A549 (cell line): ENCODE measurements at places on chromosomes 7 and 10.

- DNase-seq, result no peak
These were observed 396.6 kb downstream of the PLXNA4 start for GRCh38 chr7:132179681-132180080.

GRCh38 chr10:96502561-96503282, 11.0 kb downstream of the TLL2 start:
- no peak for DNase-seq

DNA sequence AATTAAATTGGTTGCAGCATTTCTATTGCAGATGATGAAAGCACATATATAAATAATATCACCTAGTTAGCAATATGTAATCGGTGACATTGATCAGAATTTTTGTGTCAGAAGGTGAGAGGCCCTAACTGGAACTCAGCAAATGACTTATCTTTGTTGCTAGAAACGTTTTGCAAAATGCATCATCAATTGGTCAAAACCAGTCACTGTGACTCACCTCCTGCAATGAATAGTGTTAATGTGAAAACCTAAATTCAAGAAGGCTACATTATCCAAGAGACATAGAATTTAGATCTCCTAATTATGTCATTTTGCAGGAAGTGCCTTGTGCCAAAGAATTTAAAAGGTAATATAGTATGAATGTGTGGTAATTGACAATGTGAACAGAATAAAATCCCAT, 9.8 kb upstream of the PNLIPRP3 start:
- no peak for DNase-seq

GRCh38 chr7:4682621-4683042, 537 bp downstream of the FOXK1 start:
- peak; percentile 74 for DNase-seq

DNA sequence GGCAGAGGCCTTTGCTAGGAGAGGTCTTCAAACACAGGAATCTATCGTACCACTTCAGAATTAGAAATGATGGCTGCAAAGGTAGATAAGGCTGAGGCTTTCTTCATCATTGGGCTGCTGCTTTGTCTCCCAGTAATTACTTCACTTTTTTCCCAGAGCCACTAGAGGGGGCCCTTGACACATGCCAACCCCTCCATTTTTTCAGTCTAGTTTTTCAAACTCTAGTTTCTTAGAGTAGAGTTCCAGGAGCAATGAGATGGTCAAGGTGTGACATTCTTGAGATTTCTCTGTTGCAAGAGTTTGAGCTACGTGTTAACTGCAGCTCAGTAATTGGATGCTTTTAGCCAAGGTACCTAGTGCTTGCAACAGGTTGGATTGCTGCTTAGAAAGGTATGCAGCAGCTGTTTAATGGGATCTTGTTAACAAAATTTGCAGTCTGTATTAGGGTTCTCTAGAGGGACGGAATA, 33.8 kb upstream of the RBM20 start:
- peak; percentile 50 for DNase-seq

DNA sequence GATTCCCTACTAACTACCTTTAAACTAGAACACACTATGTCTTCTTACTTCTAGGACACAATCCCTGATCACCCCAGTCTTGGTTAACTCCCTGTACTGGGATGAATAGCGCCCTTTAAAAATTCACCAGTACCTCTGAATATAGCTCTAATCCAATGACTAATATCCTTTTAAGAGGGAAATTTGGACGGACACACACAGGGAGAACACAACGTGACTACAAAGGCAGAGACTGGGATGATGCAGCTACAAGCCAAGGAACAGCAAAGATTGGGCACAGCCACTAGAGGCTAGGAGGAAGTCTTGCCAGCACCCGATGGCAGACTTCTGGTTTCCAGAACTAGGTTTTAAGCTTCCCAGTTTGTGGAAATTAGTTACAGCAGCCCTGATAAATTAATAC, 81.4 kb downstream of the MALSU1 start:
- no peak for DNase-seq

- no peak for DNase-seq
These were observed 39.7 kb upstream of the ZNF518A start for GRCh38 chr10:96090463-96090800.

- DNase-seq, result no peak
These were observed 6.0 kb upstream of the CFAP46 start for GRCh38 chr10:132948351-132948750.

- DNase-seq, result no peak
These were observed 63.4 kb downstream of the CRPPA start for GRCh38 chr7:16357921-16358320.

DNA sequence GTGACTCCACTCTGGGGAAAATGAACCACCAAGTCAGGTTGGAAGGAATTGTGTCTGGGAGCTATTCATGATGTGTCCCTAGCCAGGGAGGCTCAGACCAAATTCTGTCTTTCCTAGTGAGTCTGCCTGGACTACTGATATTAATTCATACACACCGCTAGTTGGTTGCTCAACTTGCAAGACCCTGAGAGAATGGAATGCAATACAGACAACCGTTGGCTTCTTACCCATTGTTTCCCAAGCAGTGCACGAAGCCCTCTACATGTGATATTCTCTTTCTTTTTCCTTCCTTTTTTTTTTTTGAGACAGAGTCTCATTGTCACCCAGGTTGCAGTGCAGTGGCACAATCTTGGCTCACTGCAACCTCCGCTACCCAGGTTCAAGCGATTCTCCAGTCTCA, 19.4 kb upstream of the SRGN start:
- no peak for DNase-seq

DNA sequence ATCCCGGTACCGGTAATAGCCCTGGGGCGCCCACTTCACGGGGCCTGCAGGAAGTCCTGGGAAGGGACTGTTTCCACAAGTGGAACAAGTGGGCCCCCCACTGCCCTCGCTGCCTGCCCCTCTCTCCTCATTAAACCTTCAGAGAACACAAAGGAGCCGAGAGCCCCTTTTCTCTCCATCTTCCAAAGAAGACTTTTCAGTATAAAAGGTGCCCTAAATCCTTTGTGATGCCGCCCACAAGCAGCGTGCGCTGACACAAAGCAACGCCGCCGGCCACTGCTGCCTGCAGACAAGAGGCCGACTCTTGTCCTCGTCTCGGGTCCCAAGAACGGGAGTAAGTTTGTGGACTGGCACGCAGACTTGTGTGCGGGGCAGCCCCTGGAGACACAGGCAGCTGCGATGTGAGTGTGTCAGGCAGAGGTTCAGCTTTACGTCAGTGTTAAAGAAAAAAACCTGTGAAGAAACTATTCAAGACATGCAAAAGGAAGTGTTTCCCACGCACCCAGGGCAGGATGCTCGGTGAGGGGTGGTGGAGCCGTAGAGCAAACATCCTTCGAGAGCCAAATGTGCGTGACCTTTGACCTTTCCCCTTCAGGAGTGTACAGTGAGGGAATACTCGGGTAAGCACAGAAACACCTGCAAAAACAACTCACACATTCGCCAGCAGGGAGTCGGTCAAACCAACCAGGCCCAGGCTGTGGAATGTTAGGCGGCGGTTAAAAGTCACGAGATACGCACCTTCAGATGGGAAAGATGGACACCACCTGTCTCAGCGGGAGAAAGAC, 118.2 kb downstream of the VIPR2 start:
- no peak for DNase-seq

GRCh38 chr10:95499482-95499989, 61.6 kb downstream of the SORBS1 start:
- no peak for DNase-seq

DNA sequence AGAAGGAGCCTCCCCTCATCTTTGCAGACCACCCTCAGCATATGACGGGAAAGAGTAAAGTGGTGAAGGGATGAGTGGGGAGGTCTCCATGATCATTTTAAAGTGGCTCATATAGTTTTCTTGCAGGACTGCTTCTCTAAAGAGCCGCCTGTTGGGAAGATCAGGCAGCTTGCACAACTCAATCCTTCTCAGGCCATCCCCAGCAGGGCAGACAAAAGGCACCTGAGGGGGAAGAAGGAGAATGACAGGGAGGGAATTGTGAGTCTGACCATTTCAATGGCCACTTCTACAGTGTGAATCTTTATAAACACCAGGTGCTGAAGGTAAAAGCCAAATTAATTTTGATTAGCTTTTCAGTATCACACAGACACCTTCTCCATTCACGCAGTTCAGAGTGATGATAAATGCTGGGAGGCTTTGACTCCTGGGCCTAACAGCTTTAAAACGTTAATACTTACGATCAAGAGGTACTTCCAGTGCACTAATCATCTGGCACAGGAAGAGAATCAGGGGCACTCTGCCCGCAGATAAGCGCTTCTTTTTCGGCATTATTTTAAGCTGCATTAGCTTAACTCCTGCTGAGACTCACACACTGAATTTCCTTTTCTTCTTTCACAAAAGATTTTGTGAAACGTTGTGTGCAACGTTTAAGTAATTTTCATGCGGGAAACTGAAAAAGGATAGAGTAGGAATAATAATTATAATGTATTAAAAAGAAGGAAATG, 109.5 kb upstream of the LAMB4 start:
- DNase-seq, result no peak

- DNase-seq, result no peak
These were observed 99.8 kb upstream of the MACROH2A2 start for GRCh38 chr10:69952821-69953221.

DNA sequence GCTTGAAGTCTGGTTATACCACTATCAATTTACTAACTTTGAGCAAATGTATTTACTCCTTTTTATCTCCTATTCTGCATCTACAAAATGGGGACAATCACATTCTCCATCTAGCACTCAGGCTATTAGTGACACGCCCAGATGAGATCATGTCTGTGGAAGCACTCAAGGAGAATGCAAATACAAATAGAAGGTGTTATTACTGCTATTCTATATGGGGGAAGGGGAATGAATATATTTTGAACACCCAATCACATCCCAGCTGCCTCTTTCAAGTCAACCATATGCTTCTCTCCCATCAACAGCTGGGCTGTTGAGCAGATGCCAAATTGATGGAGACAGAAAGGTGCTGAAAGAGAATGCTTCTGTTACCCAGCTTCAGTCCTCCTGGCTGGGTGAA, 23.5 kb downstream of the SGMS1 start:
- no peak for DNase-seq

- no peak for DNase-seq
These were observed 206 bp downstream of the UPF2 start for GRCh38 chr10:12042409-12042796.

- DNase-seq, result no peak
These were observed 128.9 kb downstream of the DGKI start for GRCh38 chr7:137717811-137718271.

DNA sequence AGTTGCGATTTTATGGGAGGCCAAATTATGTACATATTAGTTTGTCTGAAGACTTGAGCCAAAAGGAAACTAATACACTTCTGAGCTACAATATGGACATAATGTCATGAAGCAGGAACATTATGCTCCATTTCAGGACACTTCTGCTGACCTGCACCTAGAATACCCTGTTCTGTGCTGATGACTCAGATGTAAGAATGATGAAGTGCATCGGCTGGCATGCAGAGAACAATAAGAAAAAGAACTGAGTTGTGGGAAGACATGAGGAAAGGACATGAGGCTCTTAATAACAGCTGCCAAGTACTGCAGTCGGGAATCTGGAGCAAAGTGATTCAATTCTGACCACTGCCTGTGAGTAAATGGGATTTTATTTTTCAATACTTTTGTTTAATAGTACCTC, 192.9 kb upstream of the VSTM2A start:
- DNase-seq, result no peak

DNA sequence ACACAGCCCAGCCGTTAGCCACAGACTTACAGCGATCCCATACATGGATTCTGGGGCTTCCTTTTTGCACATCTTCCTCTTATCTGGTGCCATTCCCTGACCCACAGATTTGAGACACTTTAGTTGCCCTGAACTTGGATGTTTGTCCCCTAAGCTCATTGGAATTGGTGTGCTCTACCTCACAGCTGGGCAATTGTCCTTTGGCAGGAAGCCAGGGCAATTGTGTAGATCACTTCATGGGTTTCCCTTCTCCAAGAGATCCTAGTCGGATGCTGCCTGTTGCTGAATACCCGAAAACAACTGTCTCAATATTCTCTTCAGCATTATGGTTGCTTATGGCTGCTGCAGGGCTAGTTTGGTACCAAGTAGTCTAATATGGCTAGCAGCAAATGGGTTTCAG, 470.7 kb upstream of the MKI67 start:
- DNase-seq, result no peak

- no peak for DNase-seq
These were observed 7.8 kb upstream of the BHLHA15 start for GRCh38 chr7:98203261-98203963.

DNA sequence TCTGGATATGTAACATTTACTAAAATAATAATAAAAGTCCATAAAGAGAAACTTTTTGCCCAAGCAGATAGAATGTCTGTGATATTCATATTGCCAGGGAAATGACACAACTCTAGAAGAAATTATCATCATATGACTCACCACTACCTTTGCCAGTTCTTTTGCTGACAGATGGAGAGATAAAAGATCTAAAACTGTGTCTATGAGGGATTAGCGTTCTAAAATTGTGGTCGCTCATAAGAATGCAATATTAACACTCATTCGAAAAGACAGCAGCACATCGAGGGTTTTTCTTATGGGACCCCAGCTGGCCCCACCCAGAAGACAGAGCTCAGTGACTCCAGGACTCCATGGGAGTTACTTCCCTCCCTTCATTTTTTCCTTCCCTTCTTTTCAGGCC, 16.6 kb upstream of the LANCL2 start:
- no peak for DNase-seq

- no peak for DNase-seq
These were observed 2.1 kb downstream of the CLDN15 start for GRCh38 chr7:101235522-101235921.

DNA sequence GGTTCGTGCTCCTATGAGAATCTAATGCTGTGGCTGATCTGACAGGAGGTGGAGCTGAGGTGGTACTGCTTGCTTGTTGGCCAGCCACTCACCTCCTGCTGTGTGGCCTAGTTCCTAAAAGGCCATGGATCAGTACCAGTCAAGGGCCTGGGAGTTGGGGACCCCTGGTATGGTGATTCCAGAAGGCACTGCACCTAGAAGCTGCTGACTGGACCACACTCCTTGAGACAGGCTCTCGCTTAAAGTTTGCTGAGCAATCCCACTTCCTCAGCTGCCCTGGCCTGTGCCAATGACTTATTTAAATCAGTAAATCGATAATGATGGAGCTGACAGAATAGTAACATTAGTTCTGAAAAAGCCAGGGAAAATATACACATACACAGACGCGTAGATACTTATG, 98.6 kb upstream of the LYZL2 start:
- DNase-seq, result no peak

- DNase-seq, result no peak
These were observed 71.1 kb downstream of the MICALL2 start for GRCh38 chr7:1388021-1388702.

GRCh38 chr10:6008497-6009142, 31.3 kb upstream of the IL15RA start:
- DNase-seq, result no peak
